ENCODE measurements at places on chromosomes 12 and 14. TPM values are rescaled to one million over a fixed set of nuclear protein-coding genes. Genes with fewer than 3 reads are reported as not detected.

JAG2 gene
- polyA plus RNA-seq, result 40.8 TPM

FOXN4 gene
- polyA plus RNA-seq, result 0.14 TPM

BTBD7 gene
- 10.5 TPM for polyA plus RNA-seq

TGFB3 gene
- polyA plus RNA-seq, result 21.0 TPM

CCDC85C gene
- 7.9 TPM for polyA plus RNA-seq

SMOC1 gene
- polyA plus RNA-seq, result 0.71 TPM

IQSEC3 gene
- polyA plus RNA-seq, result 4.4 TPM

INSM2 gene
- 0.21 TPM for polyA plus RNA-seq
